Stimulated activated CD8-positive, alpha-beta memory T cell treated with anti-CD3 and anti-CD28 coated beads, Interleukin-15, amount 100 ng/mL, for 4 hours (primary cell): ENCODE measurements at places on chromosomes 16 and 17.

DNA sequence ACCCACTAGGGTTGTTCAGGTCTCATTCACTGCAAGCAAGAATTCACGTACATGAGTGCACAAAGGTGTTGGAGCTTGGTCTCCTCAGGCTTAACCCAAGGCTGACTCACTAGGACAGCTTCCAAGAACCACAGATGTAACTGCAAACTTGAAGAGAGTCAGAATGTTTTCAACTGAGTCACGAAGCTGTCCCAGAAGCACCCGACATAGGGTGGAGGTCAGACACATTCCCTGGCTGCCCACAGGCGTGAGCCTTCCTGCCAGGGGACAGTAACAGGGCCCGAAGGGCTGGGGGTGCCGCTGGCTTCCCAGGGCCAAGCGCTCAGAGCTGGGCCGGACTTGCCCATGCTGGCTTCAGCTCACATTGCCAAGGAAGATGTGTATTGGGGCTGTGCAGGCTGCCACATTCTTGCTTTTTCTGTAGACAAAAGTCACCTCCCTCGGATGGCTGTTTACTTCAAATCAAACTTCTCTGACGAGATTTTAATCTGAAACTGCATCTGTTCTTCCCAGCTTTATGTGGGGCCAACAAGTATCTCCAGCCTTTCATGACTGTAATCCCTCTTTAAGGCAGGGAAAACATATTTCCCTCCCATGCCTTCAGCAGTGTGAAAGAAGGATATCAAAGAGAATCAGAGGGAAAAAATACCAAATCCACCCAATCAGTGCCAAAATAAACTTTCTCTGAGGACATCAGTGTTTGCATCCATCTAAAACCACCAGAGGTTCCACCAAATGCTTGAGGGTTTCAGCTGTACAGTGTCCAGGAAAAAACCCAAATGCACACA is 14.3 kb downstream of the CMTM3 start:
- no peak for DNase-seq

DNA sequence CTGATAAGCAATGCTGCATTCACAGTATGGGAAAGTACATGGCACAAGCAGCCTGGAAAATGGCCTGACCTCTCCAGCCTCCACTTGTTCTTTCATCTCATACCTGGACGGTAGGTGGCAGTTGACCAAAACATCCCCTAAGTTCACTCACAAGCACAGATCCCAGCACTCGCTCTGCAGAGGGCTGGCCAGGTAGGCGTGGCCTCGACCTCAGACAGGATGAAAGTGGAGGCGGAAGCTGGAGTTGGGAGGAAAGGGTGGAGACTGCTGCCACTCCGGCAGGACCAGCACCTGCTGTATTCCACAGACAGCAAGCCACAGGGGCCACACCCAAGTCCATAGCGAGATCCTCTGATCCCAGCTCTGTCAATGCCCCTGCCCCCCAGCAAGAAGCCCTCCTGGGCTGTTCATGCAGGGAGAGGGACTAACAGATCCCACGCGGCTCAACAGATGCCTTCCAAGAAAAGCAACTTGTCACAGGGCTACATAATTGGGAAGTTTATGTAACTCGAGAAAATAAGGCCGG is 31.3 kb downstream of the ZCCHC14 start:
- no peak for DNase-seq

DNA sequence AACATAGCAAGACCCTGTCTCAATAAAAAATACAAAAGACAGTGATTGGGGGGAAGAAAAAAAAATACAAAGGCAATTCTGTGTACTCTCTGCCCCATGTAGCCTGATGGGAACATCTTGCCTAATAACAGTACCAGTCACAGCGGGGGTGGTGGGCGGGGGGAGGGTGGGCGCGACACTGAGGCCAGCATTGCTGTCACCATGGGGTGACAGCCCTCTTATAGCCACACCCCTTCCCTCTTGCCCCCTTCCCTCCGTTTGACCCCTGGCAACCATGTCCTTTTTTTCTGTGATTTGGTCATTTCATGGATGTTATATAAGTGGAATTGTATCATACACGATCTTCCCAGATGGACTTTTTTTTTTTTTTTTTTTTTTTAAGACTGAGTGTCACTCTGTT is 80.9 kb downstream of the DNAH17 start:
- no peak for DNase-seq

GRCh38 chr16:23357761-23358290 is 55.7 kb downstream of the SCNN1B start:
- no peak for DNase-seq
